Fibroblast of skin of back (primary cell): ENCODE measurements at places on chromosomes 2 and 18.

GRCh38 chr2:239142806-239143205, 258.0 kb downstream of the HDAC4 start:
- DNase-seq = no peak

- no peak for DNase-seq
Observed at GRCh38 chr2:222701721-222702131, 30.3 kb downstream of the MOGAT1 start.

GRCh38 chr2:43414586-43415135, 181.2 kb downstream of the THADA start:
- no peak for DNase-seq

DNA sequence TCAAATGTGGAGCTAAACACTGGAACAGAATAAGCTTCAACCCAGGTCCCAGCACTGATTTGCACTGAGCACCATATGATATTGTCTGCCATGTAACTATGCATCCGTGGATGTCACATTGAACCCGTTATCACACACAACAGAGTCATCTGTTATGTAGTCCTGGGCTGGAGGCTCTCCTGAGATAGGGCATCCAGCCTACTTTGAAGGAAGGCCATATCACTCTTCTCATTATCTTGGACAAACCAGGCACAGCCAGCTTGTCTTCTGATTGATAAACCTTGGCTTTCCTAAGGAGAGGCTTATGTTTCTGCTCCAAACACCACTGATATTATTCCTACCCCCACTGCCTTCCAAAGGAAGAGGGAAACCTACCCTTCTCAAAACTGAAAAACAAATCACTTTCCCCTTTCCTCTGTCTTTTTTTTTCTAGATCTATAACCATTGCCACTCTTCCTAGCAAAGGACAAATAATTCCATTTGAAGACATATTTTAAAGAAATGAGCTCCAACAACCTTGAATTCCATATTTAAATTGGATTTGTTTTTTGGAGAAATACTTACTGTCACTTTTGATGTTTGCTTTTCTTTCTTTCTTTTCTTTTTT, 16.4 kb downstream of the RSAD2 start:
- DNase-seq = no peak

GRCh38 chr2:45119038-45119437, 109.8 kb upstream of the SIX2 start:
- peak; percentile 81 for DNase-seq

GRCh38 chr2:124664363-124664762, 639.3 kb downstream of the CNTNAP5 start:
- DNase-seq = no peak

DNA sequence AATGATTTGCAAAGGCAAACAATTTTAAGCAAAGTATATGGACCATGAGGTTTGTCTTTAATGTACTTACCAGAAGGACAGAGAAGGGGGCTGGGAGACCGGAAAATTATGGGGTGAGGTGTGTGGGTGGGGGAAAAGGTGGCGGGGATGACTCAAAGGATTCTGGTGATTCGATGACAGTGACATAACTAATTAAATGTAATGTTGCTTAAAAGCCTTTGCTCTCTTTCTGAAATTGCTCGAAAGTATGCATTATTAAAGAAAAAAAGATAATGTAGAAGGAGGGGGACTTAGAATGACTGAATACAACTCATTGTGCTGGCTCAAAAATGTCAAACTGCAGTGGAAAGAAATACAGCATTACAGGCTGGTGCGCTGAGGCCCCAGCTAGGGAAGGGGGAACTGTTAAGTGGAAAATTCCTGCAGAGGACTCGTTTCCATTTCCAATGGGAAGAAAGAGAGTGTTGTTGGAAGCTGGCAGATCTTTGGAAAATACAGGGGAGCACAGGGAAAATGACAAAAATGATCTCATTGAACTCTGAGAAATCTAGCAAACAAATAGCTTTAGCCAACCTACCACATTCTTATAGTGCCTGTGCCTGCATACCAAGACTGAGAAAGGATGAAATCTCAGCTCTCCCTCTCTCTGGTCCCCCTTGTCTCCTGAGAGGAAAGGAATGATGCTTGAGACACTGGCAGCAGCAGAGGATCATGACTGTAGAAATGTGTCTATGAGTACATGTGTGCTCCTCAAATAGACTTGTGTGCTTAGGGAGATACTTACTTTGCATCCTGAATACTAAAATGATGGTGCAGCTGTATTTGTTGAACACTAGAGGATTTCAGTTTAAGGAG, 632.4 kb downstream of the NYAP2 start:
- DNase-seq = peak; percentile 56

- peak; percentile 45 for DNase-seq
Observed at GRCh38 chr2:237563816-237564215, 2.6 kb upstream of the PRLH start.

DNA sequence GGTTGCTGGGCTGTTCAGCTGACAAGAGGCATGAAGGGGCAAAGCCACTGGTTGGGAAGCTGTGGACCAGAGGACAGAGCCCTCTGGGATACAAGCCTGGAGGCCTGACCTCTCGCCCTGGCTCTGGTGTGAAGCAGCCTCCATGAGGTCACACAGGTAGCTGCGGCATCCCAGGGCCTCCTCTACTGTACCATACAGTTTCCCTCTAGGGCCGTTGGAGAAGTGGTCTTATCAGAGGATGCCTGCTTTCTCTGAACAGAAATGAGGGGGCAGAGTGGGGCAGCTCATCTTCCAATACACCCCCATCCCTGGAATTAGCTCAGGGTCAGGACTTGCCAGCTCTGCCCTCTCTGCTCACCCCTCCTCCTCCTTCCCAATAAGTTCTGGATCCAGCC, 135.1 kb upstream of the SMAD2 start:
- no peak for DNase-seq

GRCh38 chr2:119629323-119629825, 49.6 kb upstream of the TMEM177 start:
- DNase-seq = no peak

DNA sequence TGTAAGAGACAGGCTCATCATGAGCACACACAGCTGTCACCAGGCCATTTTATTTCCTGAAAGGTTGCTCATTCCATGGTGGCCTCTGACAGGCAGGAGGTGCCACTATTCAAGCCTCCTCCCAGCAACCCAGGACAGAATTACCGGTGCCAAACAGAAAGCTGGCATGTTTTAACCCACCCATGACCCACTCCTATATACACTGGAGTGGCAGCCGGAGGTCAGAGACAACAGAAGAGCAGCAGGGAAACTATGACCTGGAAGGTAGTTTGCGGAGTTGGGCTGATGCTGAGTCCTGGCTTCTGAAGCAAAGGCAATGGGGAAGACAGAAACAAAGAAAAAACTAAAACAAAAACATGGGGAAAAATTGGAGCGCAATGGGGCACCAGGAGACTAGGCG, 2.3 kb downstream of the RFTN2 start:
- no peak for DNase-seq

GRCh38 chr2:224925061-224925809, 117.0 kb downstream of the DOCK10 start:
- DNase-seq = no peak
